ENCODE measurements at places on chromosomes 11 and 22.

GRCh38 chr11:111570796-111571195 is 30.3 kb downstream of the LAYN start:
- DNase-seq = no peak

- DNase-seq = no peak
Measured at GRCh38 chr11:96798445-96798844, 408.6 kb downstream of the JRKL start.

- peak; percentile 10 for DNase-seq
Measured at GRCh38 chr11:3944198-3944597, 88.7 kb downstream of the STIM1 start.

GRCh38 chr22:43707648-43708047 is 104.5 kb downstream of the EFCAB6 start:
- DNase-seq = no peak

DNA sequence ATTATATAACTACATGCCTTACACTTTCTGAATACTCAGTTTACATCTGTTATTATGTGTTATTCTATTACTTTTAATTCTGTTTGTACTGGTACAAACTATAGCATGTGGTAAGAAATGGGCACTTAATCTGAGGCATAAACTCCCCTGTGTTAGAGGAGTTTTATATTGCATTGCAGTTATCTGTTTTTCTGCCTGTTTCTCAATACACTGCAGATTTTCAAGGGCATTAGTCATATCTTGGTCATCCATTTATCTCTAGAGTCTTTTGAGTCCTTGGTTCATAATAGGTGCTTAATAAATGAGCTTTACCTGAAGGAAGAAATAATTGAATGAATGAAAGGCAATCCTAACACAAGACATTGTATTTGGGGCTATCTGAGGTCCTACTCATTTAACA is 182.9 kb upstream of the CTSC start:
- DNase-seq = no peak

DNA sequence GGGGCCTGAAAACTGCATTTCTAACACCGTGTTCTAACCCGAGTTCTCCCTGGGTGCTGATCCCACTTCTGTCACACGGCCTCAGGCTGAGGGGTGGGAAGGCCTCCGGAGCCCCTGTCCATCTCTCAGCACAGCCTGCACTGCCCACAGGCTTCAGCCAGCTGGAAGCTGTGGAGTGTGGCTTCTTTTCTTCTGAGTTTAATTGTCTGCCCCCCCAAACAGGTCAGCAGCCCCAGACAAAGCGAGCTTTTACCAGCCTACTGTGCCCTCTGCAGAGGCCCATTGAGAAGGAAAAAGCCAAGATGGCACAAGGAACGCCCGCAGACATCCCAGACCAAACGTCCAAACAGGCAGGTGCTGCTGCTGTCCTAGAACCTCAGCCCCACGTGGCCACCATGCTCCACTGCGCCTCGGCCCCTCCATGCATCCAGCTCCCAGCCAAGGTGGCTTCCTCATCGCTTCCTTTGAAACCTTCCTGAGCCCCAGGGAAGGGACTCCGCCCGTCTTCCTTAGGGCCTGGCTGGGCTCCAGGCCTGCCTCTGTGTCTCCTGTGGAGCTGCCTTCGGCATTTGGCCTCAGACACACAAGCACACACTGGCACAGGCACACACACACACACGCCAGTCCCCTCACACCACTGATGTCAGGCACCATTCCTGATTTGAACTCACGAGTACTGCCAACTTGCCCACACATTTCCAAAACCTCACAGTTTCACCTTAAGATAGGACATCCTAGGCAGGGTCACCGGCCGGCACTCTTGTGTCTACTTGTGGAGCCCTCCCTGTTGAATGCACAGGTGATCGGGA is 1.7 kb downstream of the MOB2 start:
- DNase-seq = no peak

DNA sequence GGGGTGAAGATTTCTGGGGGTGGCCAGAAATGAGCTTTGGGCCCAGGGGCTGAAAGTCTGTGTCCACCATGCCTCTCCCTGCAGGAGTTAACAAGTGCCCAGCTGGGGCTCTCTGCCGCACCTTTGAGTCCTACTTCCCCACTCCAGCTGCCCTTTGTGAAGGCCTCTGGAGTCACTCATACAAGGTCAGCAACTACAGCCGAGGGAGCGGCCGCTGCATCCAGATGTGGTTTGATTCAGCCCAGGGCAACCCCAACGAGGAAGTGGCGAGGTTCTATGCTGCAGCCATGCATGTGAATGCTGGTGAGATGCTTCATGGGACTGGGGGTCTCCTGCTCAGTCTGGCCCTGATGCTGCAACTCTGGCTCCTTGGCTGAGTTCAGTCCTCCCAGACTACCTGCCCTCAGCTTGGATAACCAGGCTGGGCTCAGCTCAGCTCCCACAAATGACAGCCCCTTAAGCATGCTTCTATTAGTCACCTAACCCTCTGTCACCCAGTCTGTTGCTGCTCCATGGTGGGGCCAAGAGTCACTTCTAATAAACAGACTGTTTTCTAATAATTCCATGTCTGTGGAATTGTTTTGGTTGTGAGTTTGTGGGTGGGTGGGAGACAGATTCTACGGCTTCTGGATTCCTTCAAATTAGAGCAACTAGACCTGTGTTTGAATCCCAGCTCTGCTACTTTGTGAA is 3.0 kb upstream of the INPPL1 start:
- DNase-seq = no peak

- no peak for DNase-seq
Measured at GRCh38 chr11:93694109-93694508, 32.6 kb downstream of the CEP295 start.

DNA sequence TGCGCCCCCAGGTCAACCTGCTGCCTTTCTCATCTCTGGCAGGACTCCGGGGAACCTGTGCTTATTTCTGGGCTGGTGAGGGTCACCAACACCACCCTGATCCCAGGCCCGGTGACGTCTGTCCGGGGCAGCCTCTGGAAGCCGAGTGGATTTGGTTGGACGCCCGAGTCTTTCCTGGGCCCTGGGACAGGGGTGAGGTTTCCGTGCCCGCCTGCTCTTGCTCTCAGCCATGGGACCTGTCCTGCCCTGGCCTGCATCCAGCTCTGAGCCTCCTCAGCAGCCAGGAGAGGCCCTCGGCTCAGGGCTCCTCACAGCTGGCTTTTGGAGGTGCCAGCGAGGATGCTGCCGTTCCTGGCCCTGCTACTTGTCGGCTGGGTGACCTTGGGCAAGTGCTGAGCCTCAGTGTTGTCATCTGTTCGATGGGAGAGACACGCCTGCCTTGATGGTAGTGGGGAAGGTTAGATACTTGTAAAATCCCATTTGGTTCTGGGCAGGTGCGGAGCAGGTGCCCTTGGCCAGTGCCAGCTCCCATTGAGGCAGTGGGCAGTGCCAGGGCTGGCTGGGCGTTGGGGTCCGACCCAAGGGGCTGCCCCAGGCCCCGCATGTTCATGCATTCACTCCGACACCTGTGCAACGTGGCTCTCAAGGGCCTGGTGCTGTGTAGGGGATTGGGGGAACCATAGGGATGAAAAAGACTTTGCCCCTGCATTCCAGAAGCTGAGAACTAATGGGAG is 58.9 kb upstream of the THY1 start:
- no peak for DNase-seq

DNA sequence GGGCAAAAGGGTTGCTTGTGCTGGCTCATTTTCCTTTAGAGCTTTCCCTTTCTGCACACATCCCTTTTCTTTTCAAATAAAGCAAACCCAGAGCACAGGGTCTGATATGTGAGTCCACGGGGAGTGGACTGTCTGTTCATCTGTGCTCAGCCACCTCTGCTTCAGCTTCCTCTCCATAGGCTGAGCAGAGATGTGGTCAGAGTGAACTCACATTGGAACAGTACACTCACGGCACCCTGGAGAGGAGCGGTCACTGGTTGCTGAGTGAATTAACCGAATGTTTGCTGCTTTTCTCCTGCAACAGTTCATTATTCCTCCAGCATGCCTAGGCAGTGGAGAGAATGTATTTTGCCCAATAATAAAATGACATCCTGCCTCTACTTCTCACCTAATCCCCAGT is 36.3 kb upstream of the CABP7 start:
- no peak for DNase-seq

- no peak for DNase-seq
Measured at GRCh38 chr22:47376322-47376700, 613.9 kb downstream of the TBC1D22A start.

DNA sequence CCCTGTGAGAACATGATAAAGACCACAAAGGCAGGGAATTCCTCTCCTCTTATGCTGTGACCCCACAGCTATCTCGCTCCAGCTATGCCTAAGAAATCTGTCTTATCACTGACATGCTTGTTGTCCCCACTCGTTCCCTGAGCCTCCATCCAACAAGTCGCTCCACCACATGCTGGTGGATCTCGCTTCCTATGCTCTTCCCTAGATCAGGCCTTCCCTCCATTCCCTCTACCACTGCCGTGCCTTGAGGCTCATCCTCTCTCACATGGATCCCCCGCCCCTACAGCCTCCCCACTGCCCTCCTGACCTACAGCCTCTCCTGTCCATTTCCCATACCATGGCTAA is 1.4 kb upstream of the DGAT2 start:
- no peak for DNase-seq

DNA sequence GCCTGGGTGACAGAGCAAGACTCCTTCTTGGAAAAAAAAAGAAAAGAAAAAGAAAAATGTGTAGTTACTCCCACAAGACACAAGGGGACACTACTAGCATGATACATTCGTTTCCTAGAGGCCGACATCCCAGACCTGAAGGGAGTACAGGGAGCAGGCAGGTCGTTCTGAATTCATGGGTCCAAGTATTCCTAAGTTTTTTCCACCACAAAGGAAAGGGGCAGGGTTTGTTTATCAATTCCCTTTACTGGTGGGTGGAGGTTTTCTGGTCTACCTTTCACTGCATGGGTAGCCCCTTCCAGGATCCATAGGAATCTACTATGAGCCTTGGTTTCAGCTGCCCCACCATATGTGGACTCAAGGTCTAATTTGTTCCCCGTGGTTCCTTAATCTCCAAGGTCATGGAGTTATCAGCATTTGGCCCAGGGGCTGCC is 11.8 kb downstream of the TIGD3 start:
- DNase-seq = peak; percentile 77

DNA sequence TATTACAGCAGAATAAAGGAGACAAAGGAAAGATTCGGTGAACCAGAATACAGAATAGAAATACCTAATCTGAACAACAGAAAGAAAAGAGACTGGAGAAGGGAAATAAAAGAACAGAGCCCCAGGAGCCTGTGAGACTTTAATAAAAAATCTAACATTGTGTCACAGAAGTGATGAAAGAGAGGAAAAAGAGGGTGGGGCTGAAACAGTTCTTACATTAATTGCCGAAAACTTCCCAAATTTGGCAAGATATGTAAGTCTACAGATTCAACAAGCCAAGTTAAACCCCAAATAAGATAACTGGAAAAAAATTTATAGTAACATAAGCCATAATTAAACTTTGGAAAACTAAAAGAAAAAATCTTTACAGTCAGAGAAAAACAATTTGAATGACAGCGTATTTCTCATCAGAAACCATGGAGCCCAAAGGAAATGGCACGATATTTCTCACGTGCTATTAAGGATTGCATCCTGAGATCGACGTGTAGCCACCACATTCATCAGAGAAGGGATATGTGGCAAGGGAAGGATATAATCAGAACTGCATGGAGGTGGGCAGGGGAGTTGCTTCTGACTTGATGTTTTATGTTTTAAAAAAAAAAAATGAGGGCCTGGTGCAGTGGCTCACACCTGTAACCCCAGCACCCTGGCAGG is 73.9 kb downstream of the SGSM3 start:
- DNase-seq = no peak

DNA sequence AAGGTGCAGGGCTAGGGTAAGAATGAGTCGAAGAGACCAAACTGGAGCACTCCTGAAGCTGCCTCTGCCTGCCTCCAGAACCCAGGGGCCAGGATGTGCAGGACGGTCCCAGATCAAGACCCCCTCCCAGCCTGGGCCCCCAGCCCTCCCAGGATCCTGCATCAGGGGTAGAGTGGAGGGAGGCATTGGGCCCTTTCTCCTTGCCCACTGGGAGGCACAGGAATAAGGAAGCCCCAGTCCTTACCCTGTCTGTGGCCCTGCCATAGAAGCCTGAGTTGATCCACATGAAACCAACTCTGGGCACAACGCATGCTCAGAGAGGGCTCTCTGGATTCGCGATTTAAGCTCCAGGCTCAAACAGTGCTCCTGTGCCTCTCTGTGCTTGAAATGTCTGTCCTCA is 661.8 kb upstream of the B3GAT1 start:
- no peak for DNase-seq

GRCh38 chr11:134597452-134597851 is 185.4 kb upstream of the B3GAT1 start:
- no peak for DNase-seq

DNA sequence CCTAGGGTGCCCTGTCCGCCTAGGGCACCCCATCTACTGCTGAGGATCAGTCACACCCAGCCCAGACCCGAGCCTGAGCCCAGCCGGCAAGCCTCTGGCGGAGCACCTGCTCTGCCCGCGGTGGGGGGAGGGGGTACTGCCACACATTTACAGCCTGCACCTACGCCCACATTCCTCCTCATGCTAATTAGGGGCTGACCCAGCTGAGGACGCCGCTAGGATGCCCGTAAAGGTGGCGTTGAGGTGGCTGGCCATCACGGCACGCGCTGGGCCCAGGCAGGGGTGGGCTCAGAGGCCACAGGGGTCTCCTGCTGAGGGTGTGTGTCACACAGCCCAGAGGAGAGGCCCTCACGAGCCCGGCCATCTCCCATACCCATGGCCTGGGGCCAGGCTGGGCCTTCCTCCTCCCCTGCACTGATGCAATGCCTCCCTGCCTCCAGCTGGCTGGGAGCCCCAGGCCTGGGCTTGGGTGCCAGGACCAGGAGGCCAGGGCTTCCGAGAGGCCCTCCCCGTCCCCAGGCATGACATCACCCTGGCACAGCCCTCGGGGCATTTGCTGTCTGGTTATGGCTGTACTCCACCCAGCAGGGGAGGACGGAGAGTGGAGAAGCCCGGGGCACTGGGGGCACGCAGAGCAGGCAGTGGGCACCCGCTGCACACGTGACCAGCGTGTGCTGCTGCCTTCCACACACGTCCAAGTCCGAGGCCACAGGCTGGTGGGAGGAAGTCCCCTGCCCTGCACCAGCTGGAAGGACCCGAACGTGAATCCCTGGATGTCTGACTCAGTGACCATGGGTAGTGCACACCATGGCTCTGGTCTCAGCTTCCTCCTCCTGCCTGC is 12.7 kb downstream of the DUSP8 start:
- peak; percentile 55 for DNase-seq

DNA sequence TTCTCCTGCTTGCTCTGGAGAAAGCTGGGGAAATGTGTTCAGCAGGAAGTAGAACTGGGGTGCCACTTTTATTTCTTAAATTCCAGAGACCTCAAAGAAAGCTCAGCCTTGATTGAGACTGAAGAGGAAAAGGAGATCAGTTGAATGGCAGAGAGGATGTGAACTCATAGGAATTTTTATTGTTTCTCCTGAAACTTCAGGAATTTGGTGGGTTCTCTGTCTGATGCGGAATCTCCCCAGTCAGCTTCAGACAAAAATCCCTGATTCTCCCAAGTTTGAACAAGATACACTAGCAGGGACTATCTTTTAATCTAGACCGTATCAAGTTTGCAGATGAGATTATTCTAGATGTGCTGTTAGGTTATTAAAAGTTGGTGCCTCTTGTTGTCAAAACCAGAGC is 23.0 kb downstream of the EHF start:
- DNase-seq = no peak

- peak; percentile 93 for DNase-seq
Measured at GRCh38 chr11:120547811-120548681, 36.5 kb downstream of the GRIK4 start.
